Kasumi-1 (cell line): ENCODE measurements at places on chromosomes 11 and 22.

DNA sequence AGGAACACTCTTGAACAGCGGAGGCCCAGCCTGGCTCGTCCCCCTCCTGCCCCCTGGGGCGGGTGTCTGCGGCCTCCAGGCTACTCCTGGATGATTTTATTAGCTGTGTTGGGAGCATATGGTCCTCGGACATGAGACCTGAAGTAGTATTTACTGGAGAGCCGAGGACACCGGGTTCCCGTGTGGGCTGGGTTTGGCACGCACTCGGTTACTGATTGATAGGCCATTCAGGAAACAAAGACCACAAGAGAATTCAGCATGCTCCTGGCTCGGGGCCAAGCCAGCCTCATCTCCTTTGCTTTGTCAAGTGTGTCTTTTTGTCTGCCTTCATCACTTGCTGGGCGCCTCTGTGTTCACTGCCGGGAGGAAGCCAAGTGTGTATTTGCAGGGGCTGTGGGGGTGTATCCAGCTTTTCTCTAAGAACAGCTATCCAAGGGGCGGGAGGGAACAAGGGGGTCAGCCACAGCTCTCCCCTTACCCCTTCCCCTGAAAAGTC is 9.7 kb downstream of the FXYD2 start:
- peak; percentile 42 for DNase-seq

- no peak for DNase-seq
These were observed 672.1 kb downstream of the TBC1D22A start for GRCh38 chr22:47434336-47435203.

GRCh38 chr22:21020802-21021429 is 6.0 kb downstream of the P2RX6 start:
- peak; percentile 30 for DNase-seq

- no peak for DNase-seq
These were observed 33.1 kb upstream of the L3MBTL2 start for GRCh38 chr22:41171996-41172395.

- peak; percentile 88 for DNase-seq
These were observed 22.8 kb downstream of the ARRB1 start for GRCh38 chr11:75328426-75329277.

- no peak for DNase-seq
These were observed 32.6 kb upstream of the NNMT start for GRCh38 chr11:114263513-114264170.

- DNase-seq, result peak; percentile 1
These were observed 227.5 kb upstream of the ZC3H12C start for GRCh38 chr11:109865548-109866186.

DNA sequence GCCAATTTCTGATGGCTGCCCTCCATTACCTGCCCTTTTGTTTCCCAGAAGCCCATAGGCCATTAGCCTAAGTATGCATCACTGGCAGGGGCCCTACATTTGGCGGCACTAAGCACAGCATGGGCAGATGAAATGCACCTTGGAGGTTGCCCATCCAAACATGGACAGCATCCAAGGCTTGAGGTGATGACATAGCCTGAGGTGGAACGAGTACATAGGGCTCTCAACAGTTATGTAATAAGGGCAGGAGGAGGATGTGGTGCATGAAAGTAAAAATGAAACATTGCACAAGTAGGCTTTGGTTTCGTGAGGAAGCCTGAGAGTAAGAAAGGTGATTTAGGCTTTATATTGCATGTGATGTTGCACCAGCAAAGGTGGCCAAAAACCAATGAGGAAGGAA is 148.1 kb downstream of the FAM76B start:
- no peak for DNase-seq

GRCh38 chr11:122882189-122882856 is at the start of gene JHY:
Gene JHY (plus strand): TSS chr11:122882759. CDS start chr11:122885850, 3,091 bp downstream.
- DNase-seq, result no peak

DNA sequence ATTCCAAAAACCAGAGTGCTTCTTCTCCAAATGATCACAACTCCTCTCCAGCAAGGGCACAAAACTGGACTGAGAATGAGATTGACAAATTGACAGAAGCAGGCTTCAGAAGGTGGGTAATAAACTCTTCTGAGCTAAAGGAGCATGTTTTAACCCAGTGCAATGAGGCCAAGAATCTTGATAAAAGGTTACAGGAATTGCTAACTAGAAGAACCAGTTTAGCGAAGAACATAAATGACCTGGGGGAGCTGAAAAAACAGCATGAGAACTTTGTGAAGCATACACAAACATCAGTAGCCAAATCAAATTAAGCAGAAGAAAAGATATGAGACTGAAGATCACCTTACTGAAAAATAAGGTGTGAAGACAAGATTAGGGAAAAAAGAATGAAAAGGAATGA is 15.5 kb downstream of the OR52M1 start:
- no peak for DNase-seq

DNA sequence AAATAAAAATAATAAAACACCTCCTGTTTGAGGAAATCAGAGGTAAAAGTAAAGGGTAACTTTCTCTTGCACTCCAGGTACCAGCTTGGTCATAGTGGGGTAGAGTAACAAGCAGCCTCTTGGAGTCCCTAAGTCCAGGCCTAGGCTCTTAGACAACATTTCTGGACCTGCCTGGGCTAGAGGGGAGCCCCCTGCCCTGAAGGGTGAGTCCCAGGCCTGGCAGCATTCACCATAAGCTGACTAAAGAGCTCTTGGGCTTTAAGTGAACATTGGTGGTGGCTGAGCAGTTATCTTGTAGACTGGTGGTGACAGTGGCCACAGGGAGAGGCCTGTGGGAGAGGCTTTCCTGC is 18.6 kb upstream of the OR56A3 start:
- no peak for DNase-seq

- no peak for DNase-seq
These were observed 434.4 kb downstream of the METTL15 start for GRCh38 chr11:28542561-28542960.

- DNase-seq, result no peak
These were observed 5.1 kb downstream of the JAML start for GRCh38 chr11:118219732-118220131.

- DNase-seq, result no peak
These were observed 17.6 kb downstream of the RNF185 start for GRCh38 chr22:31177420-31178162.

DNA sequence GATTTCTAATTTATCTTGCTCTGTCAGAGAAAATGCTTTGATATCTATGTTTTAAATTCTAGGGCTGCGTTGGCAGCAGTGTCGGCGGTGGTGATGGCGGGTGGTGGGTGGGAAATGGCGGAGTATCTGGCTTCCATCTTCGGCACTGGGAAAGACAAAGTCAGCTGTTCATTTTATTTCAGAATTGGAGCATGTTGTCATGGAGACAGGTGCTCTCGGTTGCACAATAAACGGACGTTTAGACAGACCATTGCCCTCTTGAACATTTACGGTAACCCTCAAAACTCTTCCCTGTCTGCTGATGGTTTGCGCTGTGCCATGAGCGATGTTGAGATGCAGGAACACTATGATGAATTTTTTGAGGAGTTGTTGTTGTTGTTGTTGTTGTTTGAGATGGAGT is 36.1 kb upstream of the PHOX2A start:
- DNase-seq, result no peak

DNA sequence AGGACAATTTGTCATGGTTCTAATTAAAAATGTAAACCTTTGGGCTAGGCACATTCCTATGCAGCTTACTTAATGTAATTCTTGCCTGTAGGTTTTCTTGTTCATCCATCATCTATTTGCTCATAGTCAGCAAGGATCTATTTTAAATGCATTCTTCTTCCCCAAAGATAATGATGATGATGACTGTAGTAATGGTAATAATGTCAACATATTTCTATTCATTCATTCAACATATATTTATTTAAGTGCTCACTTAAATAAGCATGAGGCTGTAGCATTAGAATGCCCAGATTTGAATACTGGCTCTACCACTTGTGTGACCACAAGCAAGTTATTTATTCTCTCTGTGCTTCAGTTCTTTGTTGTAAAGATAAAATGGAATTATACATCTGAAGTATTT is 169.6 kb upstream of the SYN3 start:
- DNase-seq, result no peak

GRCh38 chr11:34696862-34697261 is 76.0 kb downstream of the EHF start:
- DNase-seq, result no peak

GRCh38 chr11:1814691-1815090 is 20.1 kb upstream of the SYT8 start:
- no peak for DNase-seq

- DNase-seq, result no peak
These were observed 46.2 kb downstream of the C11orf58 start for GRCh38 chr11:16784666-16785065.

DNA sequence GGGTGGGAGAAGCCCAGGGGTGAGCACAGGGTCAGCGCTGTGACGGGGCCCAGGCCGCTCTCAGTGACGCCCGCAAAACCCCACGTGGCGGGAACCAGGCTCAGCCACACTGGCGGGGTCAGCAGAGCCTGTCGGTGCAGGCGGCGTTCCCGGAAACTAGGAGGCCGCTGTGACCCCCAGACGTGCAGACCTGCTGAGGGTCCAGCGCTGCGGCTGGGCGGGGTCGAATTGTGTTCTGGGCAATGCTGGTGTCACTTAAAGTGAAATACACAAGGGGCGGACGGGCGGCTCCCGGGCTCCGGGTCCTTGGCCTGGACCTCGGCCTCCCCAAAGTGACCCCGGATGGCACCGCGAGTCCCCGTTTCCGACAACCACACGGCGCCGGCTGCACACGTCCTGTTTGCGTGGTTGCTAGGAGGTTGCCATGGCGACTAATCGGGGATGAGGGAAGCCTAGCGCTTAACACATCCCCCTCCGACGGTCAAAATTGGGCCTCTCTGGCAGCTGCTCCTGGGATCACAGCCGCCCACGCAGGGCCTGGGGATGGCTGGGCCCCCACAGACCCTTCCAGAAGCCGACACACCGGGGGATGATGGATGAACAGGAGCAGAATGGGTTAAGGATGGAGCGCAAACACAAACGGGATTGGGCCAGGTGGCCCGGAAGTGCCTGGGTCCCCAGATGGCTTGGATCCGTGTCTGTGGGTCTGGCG is 81.7 kb upstream of the PRR5 start:
- DNase-seq, result peak; percentile 13

DNA sequence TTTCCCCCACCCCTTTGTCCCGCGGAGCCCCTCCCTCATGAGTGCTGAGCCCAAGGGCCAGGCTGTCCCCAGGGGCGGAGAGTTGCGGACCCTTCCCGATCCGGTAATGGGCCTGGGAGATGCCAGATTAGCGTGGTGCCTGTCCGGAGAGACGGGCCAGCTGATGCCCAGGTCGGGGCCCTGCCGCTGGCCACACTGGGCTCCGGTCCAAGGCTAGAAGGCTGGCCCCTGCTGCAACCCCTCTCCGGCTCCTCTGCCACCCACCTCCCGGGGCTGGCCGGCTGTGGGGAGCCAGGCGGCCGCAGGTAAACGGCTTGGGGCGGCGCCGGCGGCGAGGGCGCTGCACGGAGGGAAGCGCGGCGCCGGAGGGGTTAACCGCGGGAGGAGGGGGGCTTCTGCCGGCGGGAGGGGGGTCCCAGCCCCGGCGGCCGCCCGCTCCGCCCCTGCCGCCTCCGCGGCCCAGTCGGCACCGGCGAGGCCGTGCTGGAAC is at the start of gene KCNK4:
TSS of gene KCNK4 (plus strand) at position 41 of the 490 bp plus-strand sequence. CDS start 1,717 bp downstream, outside the sequence.
- no peak for DNase-seq

DNA sequence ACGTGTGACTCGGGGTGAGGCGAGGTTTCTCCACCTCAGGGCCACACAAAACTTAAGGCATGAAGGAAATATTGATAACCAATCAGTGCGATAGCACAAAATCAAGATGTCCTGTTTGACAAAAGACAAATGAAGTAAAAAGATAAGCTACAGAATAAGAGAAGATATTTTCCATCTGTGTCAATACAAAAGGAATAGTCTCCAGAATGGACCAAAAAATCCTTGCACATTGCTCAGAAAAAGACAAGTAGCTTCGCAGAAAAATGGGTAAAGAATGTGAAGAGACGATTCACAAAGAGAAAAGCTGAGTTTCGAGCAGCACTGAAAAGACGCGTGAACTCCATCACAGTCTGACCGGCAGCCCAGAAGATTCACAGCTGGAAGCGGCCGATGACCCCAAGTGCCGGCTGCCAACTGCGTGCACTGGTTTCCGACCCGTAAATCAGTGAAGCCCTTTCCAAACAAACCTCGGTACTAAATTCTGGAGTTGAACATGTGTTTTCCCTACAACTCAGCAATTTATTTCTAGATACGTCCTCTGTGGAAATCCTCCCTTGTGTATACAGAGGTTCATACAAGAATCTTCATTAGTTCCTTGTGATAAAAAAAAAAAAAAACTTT is 308.4 kb downstream of the BRD1 start:
- no peak for DNase-seq

- no peak for DNase-seq
These were observed 30.7 kb downstream of the PRR5L start for GRCh38 chr11:36326524-36327419.

DNA sequence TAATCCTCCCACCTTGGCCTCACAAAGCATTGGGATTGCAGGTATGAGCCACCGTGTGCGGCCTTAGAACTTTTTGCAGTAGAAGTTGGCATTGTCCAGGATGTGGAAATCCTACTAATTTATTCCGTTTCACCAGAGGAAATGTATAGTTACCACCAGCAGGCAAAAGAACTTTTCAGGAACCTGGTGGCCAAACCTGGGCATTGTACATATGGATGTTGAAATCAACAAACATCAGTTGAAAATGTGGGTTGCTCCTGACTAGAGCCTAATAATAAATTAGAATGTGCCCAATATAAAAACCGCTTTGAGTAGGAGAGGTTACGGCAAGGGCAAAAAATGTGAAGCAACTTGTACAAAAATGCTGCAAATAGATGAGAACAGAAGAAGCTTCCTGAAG is 40.7 kb upstream of the XBP1 start:
- DNase-seq, result peak; percentile 14

- DNase-seq, result no peak
These were observed 16.4 kb upstream of the FCHSD2 start for GRCh38 chr11:73158356-73159051.

GRCh38 chr11:27153136-27153535 is 112.5 kb downstream of the BBOX1 start:
- DNase-seq, result peak; percentile 39

DNA sequence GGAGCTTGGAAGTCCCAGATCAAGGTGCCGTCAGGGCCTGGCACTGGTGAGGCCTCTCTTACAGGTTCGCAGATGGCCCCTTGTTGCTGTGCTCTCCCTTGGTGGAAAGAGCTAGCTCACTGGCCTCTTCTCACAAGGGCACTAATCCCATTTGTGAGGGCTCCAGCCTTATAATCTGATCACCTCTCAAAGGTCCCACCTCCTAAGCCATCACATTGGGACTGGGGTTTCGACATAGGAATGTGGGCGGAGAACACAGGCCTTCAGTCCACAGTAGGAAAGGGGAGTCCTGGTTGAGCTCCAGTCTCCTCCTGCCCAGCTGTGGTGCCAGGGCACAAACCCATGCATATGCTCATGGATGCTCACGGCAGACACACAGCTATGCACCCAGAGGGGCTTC is 14.0 kb upstream of the LRRC32 start:
- no peak for DNase-seq

GRCh38 chr22:28774378-28774777 is 1.9 kb downstream of the CCDC117 start:
- no peak for DNase-seq

DNA sequence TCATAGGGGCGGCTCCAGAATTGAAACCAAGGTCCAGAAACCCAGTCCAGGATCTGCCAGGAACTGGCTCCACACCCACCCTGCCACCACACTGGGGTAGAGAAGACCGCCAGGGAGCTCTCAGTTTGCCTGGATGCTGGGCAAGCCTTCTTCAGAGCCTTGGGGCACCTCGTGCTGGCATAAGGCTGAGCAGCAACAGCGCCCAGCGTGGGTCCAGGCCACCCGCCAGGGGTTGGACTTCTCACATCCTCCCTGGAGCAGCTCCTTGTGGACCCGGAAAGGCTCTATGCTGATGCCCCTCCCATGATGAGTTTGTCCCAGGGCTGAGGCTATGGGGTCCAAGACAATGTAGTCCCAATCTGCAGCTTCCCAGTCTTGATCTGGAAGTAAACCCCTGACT is 29.7 kb downstream of the ALX4 start:
- no peak for DNase-seq

GRCh38 chr11:63537293-63538101 is 889 bp downstream of the PLAAT4 start:
- no peak for DNase-seq
